ENCODE measurements at places on chromosomes 7 and 10.

DNA sequence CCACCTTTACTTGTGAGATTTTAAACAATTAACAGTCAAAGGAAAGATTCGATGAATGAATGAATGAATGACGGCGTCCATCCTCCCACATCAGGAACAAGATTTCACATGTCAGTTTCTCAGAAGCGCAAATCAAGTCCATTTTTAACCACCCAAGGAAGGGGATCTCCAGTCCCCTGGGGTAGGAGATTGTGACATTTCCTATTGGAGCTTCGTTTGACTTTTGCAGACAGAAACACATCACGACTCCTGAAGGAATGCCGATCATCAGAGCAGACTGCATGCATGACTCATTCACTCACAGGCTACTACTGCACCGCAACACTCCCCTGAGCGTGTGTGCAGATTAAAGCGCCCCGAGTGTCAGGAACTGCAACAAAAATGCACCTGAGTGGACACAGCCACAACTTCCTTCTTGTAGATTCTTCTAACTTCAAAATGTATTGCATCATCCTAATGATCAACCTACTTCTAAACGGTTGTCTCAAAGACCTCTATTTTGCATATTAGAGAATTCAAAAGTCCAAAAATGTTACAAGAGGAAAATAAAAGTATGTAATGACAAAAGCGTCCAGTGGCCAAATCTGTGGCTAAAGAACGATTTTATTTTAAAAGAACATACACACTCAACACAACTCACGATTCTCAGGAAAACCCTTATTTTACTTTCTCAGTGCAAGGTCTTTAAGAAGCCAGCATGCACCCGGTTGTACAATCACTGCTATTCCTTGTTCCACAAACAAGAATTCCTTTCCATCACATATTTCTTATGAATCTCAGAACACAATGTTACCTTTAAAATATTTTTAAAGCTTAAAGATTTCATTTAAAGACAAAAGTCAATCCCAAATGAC lies 172.6 kb downstream of the FAM107B start:
- DNase-seq, result peak; percentile 42

GRCh38 chr10:92729886-92730285 lies 40.1 kb downstream of the HHEX start:
- DNase-seq, result no peak

- DNase-seq, result no peak
These were observed 160.9 kb downstream of the REEP3 start for GRCh38 chr10:63681993-63682697.

DNA sequence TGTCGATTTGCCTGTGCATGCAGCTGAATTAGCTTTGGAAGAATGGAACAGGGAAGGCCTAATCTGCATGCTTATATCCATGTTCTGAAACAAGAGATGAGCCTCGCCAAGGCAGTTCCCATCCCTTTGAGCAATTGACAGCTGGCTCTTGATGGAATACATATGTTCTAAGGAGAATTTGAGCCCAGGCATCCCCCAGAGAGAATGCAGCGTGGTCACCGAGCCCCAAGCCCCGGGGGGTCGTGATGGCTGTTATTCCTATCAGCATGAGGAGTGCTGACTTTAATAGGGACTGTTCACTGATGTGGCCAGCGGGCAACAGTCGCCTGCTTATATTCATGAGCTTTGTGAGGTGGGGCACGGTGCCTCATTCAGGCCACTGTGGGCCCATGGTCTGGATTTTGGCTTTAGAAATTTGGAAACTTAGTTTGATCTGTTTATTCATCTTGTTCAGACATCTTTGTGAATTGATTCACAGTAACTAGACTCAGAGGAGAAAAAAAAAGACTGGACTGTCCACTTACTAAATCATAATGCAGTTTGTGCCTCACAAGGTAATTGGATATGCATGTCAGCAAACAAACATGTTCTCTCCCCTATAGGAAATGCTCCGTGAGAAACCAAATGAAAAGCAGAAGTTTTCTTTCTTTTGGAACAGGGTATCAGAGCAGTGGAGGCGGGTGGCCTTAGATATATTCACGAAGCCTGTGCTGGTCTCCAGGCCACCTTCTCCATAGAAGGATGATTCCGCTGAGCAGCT lies 204.9 kb downstream of the CCDC3 start:
- no peak for DNase-seq

Data from CD8-positive, alpha-beta T cell (primary cell).